ENCODE measurements at places on chromosomes 2 and 18.

DNA sequence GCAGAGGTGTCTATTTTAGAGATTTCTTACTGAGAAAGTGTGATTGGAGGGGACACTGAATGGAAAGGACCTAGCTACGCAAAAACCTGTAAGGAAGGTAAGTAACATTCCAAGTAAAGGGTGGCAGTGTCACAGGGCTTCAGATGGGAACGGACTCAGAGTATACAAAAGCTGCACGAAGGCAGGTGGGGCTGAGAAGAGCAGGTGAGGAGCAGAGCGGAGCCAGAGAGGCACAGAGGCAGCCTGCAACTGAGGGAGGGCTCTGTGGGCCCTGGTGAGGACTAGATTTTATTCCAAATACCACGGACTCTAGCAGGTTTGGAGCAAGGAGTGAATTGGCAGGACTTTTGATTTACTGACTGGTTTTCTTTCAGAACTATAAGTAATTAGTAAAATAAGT is 331.3 kb upstream of the PKDCC start:
- DNase-seq = peak; percentile 29

DNA sequence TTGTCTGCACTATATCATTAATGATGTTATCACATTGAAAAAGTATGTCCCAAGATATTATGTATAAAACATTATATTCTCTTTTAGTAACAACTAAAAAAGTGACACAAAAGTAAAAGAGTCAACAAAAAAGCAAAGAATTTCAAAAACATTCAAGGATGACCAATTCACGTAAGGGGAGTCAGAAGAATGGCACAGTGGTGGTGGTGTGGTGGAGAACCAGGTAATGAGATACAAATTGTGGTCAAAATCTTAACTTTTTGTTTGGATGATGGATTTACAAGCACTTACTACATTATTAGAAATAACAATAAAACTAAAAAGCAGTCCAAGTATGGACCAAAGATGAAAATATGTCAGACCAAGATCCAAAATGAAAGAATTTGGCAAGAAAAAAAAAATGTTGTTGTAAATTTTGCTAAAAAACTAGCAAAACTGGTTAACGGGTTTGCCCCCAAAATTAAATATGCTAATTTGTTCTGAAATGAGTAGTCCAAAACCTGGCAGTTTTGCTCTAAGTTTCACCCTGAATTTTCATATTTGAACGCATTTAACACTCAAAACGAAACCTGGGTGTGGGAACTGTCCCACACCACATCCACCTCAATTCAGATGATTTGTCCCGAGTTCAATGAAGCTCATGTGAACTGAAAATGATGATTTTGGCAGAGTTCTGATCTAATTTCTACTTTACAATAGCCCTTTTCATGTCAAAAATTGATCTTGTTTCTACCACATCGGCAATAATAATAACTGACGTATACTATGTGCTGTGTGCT is 135.8 kb downstream of the IKZF2 start:
- no peak for DNase-seq

DNA sequence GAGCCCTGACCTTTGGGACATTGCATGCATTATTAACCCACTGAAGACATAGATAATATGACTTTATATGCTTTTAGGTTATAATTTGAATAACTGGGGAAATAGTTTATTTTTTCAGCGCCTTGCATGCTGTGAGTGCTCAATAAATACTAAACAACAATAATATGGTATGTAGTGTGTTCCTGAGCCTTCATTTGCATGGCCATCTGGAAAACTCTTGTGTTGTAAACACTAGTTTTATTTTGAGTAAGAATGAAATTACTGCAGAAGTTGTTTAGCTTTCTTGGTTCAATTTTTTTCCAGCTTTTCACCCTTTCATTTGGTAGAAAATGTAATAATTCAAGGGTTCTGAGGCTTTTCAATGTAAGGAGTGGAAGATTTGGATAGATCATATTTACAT is 189.3 kb upstream of the GALNT5 start:
- DNase-seq = no peak

DNA sequence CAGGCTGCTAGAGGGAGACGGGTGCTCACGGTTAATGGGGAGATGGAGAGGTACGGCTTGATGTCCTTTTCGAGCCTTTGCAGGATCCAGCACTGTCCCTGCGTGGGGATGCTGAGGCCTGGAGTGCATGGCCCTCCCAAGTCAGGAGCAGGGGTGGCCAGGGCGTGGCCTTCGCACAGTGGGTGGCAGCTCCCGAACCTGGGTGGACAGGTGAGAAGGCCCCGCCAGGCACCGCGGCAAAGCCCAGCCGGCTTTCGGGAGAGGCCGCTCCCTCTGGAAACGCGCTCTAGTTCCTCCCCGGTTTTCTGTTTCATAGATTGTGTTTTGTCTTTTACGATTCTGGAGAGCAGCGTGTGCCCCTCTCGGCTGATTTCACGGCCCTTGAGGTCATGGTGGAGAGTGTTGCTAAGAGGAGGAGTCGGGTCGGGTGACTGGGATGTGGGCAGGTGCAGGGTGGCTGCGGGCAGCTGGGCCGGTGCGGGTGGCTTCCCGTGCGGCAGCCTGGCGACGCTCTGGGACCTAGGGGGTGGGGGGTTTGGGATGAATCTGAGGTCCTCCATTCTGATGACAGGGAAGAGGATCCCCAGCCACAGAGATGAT is 39.4 kb downstream of the CTDP1 start:
- DNase-seq = no peak

DNA sequence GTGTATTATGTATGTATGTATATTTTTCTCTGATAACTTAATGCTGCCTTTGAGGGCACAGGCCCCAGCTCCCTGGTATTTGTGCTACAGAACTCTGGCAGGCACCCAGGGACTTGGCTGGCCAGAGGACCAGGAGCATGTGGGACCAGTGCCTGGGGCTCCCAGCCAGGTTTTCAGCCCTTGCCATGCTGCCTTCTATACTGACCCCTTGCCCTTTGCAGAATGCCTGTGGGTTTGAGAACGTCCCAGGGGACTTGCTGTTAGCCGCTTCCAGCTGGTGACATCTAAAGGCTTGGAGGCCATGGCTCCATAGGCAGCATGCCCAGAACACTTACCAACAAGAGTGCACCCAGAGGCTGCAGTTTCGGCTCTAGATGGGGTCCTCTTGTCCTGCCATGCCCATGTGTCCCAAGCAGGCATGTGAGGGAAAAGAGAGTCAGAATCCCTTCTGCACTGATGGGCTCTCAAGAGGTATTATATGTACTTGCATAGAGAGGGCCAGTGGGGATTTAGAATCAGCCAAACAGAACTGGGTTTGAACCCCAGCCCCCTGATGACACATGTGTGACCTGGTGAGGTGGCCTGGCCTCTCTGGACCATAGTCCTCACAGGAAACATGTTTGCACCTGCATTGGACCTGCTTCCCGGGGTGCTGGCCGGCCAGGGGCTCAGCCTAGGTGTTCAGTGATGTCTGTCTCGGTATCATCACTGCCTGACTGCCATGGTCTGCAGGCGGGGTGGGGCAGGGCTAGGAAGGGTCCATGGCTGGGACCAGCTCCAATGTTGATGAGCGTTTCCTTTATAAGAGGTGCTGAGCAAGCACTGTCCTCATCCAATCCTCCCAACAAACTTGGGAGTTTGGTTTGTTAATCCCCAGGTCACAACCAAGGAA is 119.2 kb upstream of the FHL2 start:
- no peak for DNase-seq

- DNase-seq = no peak
Observed at GRCh38 chr2:25421820-25422411, 80.2 kb upstream of the DNMT3A start.

DNA sequence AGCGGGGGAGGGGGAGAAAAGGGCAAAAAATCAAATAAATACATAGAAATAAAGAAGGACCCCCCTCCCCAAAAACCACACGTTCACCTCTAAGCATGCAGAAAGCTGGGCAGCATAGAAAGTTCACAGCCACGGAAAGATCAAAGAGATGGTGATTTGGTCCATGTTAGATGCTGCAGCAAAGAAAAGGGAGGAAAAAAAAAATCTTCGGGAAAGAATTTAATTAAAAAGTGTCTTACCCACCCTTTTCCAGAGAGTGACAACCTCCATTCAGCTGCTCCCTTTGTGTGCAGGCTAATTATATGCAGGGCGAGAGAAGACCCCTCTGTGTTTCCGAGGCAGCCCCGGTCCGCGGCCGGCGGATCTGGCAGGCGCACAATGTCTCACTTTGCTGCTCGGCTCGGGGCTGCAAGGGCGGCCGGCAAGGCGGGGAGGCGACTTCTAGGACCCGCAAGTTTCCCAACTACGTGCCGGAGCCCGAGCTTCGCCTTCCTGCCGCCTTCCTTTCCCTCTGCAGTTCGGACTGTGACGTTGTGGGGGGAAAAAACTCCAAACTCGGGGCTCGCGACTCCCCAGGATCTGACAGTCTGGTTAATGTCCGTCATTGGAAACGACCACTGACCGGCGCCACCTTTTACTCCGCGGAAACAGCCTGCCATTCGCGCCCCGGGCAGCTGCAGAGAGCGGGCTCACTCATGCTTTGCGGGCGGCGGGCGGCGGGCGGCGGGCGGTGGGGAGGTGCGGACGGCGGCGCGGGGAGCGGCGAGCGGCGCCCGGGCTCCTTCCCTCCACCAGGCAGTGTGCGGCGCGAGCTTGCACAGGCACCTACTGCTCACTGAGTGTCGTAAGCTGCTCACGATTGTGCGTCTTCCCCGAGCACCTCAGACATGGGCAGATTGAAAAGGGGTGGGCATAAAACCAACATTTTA is at the start of gene LRRTM1:
TSS of gene LRRTM1 (minus strand) at position 844 of the 929 bp plus-strand sequence. CDS start 933 bp downstream, outside the sequence.
- no peak for DNase-seq

DNA sequence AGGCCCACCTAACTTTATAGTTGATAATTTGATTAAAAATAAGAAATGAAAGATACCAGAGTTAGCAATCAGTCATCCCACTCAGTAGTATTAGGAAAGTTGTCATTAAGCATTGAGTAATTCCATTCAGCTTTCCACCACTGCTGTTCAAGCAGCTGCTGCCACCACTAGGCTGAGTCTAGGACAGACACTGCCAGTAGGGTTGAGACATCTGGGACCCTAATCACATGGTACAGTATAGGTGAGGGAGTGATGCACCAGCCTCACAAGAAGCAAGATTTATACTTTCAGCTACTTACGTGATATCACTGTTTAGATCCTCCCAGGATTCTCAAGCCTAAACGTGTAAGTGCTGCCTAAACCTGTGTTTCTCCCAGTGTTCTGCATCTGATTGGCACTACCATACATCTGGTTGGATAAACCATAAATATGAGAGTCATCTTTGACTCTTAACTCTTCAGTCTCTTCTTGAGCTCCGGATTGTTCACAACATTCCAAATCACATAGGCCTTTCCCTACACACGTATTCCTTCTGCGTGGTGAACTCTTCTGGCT is 3.2 kb downstream of the UBXN4 start:
- peak; percentile 1 for DNase-seq

DNA sequence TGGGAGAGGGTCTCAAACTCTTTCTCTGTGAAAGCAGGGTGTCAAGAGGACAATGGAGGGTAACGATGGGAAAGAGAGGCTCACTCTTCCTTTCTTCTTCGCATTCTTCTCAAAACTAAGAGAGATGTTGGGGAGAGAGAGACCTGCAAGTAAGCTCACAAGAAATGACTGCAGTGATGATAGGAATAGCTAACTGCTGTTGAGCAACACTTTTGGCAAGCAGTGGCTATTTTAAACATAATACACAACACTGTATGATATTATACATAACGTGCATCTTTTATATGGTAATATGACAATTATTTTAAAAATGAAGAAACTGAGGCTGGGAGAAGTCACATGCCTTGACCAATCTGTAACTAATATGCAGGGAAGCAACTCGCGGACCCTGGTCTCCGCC is 247.5 kb downstream of the CMPK2 start:
- no peak for DNase-seq

DNA sequence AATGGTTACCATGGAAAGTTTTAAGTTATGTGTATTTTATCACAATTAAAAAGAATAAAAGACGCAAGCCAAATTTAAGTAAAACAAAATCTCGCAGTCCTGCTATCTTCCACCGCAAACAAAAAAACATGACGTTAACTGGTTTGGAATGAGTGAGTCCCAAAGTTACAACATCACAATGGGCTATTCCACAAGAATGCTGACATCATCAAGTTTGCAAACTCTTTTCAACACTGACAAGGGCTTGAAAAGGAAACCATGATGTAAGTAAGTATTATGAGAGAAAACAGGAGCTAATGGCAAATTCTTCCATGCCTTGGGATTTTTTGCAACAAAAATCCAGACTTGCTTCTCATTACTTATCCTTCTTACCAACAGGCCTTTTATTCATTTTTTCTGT is 31.1 kb downstream of the SIGLEC15 start:
- no peak for DNase-seq

DNA sequence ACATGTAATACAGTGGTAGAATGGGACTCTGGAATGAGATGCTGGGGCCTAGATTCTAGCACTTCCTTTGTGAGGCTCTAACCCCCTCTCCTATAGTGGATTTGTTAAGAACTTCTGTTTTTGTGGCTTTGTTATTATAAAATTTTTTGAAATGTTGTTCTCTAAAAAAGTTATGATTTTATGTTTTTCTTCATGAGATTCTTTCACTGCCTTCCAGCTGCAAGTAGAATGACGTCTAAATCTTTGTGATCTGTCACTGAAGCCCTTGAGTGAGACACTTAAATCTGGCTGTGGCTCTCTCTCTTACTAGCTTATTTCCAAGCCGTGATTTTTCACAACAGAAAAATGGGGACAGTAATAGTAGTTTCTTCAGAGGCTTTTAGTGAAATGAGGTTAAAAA is 1.6 kb downstream of the CASP8 start:
- no peak for DNase-seq

- DNase-seq = no peak
Observed at GRCh38 chr2:113039158-113039557, 13.5 kb downstream of the IL36B start.

- DNase-seq = no peak
Observed at GRCh38 chr2:28172114-28172898, 220.4 kb upstream of the FOSL2 start.

- DNase-seq = no peak
Observed at GRCh38 chr2:102761763-102762162, at the start of gene TMEM182. Gene TMEM182, plus strand, starts transcription at chr2:102762031. Its CDS starts 187 bp downstream, at chr2:102762218.

GRCh38 chr2:3644246-3644525 is 13.8 kb upstream of the ALLC start:
- DNase-seq = no peak

DNA sequence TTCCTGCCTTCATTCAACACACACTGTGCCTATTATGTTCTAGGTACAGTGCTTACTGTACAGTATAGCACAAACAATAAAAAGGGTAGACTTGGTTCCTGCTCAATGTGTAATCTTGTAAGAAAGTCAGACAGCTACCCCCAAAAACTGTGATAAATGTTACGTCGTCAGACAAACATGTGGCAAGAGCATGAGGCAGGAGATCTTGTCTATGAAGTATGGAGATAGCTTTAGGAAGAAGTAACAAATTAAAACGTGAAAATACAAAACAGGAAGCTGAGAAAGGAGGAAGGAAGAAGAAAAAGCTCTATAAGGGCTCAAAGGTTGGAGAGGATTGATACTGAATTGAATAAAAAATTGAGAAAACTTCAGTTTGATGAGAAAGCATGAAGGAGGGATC is 276.2 kb upstream of the HNRNPA3 start:
- DNase-seq = no peak

All from SHP77 (cell line).